ENCODE measurements at places on chromosomes 13 and 19. TPM values are rescaled to one million over a fixed set of nuclear protein-coding genes. Genes with fewer than 3 reads are reported as not detected.
A peak's percentile ranks its signal among the peaks of the same experiment; 100 is the strongest.

DNA sequence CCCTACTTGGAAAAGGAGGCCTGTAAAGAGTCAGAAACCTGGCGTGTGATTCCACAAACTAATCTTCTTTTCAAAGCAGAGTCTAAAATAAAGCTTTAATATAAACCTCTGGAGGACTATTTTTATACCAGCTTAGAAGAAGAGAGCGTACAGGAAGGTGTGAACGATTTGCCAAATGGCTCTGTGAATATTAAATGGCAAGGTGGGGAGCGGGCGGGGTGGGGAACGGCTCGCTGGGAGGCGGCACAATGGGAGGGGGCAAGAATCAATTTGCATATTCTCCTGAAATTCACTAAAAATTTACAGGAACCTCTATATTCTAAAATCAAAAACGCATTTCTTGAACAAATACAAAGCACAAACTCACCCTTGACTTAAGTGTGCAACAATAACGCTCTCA, 982 bp downstream of the ZNF780B start:
- no peak for DNase-seq

Gene MIA
- not detected for total RNA-seq

DNA sequence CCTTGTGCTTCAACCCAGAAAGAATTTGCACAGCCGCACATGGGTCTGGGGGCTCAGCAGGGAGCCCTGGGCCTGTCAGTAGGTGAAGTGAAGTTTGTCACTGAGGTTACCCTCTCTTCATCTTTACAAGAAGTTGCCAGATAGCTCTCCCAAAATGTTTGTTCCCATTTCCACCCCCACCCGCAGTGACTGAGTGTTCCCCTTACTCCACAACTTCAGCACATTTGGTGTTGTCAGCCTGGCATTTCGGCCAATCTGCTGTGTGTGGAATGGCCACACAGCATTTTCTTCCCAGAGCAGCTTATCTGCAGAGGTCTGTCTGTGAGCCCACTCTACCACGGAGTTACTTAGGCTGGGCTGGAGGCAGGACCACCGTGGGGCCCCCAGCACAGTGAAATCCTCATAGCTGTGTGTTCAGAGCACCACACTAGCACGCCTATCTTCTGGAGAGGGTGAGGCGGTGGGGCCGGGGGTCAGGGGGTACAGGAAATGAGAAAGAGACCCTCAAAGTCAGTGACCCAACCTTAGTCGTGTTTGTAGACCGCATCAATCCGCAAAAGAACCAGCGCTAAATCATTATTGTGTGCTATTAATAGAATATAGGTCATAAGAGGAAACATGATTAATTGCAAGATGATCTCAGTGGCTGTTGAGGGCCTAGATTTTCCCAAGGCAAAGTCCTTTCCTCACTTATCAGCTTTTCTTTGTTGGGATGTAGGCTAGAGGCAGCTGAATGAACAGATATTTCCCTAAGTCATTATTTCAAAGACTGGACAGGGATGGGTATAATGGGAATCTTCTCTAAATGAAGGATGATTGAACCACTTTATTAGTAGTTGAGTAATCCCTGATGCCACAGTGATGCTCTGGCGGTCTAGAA, 116.0 kb downstream of the SIPA1L3 start:
- DNase-seq: no peak

GRCh38 chr19:17488593-17489391, 18.5 kb downstream of the SLC27A1 start:
- peak; percentile 46 for DNase-seq

Data from A172 (cell line).